ENCODE measurements at places on chromosomes 6 and 20. TPM values are rescaled to one million over a fixed set of nuclear protein-coding genes. Genes with fewer than 3 reads are reported as not detected.

Gene BNIP5
- not detected for total RNA-seq

Gene TP53TG5
- total RNA-seq, result not detected

Gene CTSA
- 55.5 TPM for total RNA-seq

Gene SLPI
- not detected for total RNA-seq

Gene ZC3H12D
- not detected for total RNA-seq

Gene BPHL
- 13.9 TPM for total RNA-seq

Gene MANEA
- total RNA-seq, result 35.2 TPM

Gene SLC4A11
- total RNA-seq, result 3.6 TPM

Gene HDGFL1
- not detected for total RNA-seq

Gene ADGRF5
- 2.0 TPM for total RNA-seq

Gene SEC63
- total RNA-seq, result 52.2 TPM

Gene KCNK17
- total RNA-seq, result not detected

Gene PKIG
- total RNA-seq, result 205 TPM

Gene TCF21
- total RNA-seq, result not detected

Gene C20orf141
- total RNA-seq, result not detected

Gene HLA-DMA
- 0.93 TPM for total RNA-seq

Gene MACROD2
- total RNA-seq, result 0.66 TPM

Gene WFDC2
- not detected for total RNA-seq

Gene CRIP3
- not detected for total RNA-seq

Gene ZFP57
- total RNA-seq, result 2.5 TPM

Gene MAFB
- 1.7 TPM for total RNA-seq

Gene CLIC5
- total RNA-seq, result under 0.01 TPM

Gene BEND3
- 5.6 TPM for total RNA-seq

Gene ANGPT4
- not detected for total RNA-seq

Gene OTOR
- total RNA-seq, result not detected

Gene KCNK15
- total RNA-seq, result 0.07 TPM

Gene AFDN
- total RNA-seq, result 175 TPM

Gene CTAGE9
- not detected for total RNA-seq

Gene GPR6
- not detected for total RNA-seq

Gene HEBP2
- 31.0 TPM for total RNA-seq

Gene RTN4IP1
- total RNA-seq, result 9.0 TPM

Gene EYS
- not detected for total RNA-seq

Data from thoracic aorta endothelial cell (primary cell).